RWPE2 (cell line): ENCODE measurements at places on chromosomes 16 and 17.

DNA sequence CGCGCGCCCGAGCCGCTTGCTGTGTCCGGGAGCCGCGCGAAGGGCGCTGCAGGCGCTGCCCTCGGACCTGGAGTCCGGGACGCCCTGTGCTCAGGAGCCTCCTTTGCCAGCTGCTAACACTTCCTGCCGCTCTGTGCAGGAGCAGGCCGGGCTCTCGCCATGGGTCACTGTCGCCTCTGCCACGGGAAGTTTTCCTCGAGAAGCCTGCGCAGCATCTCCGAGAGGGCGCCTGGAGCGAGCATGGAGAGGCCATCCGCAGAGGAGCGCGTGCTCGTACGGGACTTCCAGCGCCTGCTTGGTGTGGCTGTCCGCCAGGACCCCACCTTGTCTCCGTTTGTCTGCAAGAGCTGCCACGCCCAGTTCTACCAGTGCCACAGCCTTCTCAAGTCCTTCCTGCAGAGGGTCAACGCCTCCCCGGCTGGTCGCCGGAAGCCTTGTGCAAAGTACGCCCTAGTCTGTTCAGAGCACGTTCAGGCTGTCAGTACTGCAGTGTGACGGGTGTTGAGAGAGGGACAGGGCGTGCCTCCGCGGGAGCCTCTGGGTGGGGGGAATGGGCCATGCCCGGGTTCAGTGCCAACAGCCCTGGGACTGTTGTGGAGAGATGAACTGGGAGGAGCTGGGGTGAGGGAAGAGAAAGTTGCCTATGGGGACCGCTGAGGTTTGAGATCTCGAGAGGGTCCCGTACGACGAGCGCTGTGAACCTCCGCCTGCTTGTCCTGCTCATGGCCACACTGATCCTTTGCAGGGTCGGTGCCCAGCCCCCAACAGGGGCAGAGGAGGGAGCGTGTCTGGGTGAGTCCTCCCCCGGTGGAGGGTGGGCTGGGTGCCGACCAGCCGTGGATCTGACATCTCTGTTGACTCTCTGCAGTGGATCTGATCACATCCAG, 1.3 kb downstream of the ZNF276 start:
- DNase-seq, result peak; percentile 91

DNA sequence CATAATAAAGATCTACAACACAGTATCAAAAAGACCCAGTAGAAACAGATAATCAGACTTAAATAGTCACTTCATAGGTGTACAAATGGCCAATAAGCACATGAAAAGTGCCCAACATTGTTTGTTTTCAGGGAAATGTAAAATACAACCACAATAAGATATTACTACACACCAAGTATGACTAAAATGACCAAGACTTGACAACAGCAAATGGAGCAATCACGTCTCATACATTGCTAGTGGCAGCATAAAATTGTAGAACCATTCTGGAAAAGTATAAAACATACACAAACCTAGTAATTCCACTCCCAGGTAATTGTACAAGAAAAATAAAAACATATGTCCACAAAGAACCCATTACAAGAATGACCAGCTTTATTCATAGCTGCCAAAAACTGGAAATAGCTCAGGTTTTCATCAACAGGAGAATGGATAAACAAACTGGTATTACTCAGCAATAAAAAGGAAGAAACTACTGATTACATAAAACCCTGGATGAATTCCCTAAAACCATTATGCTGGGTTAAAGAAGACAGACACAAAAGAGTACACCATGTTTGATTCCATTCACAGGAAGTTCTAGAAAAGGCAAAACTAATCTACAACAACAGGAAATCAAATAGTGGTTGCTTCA, 85.6 kb downstream of the TTC19 start:
- no peak for DNase-seq

DNA sequence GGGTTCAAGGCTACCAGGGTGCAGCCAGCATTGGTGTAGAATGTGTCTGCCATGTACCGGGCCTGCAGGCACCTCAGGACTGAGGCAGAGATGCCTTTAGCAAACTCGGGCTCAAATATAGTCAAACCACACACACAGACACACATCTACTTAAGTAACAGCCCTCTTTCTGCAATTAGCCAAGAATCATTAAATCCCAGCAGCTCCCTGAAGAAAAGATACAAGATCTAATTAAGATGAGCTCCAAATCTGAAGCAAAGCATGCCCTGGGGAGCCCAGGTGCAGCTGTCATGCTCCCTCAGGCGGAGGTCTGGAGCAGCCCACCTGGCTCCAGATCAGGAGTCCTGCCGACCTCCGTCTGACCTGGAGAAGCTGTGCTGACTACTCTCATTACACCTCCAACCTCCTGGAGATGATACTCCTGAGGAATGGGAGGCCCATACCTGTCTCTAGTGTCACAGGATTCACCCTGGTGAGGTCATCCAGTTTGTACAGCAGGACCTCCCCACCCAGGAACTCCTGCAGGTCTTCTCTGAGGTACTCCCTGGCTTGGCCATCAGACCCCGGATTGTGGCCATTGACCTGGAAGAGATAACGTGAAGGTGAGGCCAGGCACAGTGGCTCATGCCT, 6.9 kb downstream of the MYO19 start:
- no peak for DNase-seq

DNA sequence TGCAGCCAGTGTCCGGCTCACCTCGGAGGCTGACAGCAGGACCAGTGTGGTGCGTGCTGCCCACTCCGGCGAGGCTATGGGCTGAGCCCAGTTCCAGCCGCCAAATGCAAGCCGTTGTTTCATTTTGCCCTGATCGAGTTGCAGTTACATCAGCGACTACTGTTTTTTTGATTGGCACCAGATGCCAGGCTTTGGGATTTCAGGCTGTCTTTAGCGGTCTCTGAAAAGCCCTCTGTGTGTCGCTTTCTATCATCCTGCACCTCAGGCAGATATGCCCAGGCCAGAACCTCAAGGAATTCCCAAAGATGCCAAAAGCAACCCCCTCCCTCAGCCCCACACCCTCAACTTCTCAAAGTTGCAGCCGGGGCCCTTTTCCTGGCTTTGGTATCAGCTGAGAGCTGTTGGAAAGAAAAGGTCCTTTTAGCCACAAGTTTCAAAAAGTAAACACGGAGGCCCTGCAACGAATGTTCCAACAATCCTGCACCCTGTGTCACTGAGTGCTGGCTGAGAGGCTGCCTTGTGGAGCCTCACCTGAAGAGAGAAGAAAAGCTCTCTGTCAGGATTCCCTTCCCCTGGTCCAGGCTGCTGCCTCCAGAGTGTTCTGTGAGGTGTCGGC, 58.9 kb downstream of the WWP2 start:
- DNase-seq, result no peak

DNA sequence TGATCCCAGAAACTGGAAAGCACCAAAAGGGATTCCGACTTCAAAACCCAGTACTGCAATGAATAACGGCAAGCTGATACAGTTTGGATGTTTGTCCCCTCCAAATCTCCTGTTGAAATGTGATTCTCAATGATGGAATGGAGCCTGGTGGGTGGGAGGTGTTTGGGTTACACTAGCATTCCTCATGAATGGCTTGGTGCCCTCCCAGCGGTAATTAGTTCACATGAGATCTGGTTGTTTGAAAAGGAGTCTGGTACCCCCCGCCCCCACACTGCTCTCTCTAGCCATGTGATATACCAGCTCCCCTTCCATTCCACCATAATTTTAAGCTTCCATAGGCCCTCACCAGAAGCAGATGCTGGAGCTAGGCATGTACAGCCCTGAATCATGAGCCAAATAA, 40.1 kb downstream of the RANBP10 start:
- no peak for DNase-seq

- no peak for DNase-seq
These were observed 139.8 kb upstream of the TOM1L1 start for GRCh38 chr17:54760836-54761235.

GRCh38 chr17:63826468-63827001, 696 bp upstream of the PSMC5 start:
- no peak for DNase-seq

DNA sequence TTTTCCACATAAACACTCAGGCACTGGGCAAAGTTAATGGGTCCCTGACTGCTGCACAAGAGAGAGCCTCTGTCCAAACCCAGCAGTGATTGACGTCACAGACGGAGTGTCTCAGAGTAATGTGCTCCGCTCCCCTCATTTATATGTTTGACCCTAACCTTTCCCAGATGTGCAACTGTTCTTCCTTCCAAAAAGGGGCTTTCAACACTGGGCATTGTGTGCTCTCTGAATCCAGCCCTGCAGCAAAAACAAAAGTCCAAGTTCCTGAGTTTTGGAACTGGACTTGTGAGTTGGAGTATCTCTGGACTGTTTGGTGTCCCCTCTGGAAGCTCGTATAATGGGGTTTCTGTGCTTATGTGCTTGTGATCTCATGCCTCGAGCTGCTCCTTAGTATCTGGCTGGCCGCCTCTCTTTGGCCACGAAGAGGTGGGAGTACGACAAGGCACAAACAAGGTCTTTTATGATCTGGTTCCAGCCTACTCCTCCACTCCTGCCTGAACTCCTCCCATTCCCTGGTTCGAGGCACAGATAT, 76.4 kb upstream of the SMIM36 start:
- no peak for DNase-seq

DNA sequence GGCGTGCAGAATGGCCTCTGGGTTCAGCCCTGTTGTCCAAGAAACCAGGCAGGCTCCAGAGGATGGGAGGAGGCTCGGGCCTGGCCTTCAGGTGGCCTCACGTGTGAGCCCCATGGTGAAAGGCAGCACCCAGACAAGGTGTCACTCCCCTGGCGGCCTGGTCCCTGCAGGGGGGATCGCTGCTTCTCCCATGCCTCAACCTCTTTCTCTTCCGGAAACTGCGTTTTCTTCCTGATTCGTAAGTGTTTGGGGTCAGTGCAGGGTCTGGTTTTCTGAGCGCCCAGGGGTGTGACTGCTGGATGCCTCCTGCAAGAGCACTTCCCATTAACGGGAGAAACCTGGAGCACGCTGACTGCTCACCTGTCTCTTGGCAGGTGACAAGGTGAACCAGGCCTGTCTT, 70.0 kb upstream of the CIBAR2 start:
- no peak for DNase-seq
